ENCODE measurements at places on chromosomes 5 and 9. TPM values are rescaled to one million over a fixed set of nuclear protein-coding genes. Genes with fewer than 3 reads are reported as not detected.

DNA sequence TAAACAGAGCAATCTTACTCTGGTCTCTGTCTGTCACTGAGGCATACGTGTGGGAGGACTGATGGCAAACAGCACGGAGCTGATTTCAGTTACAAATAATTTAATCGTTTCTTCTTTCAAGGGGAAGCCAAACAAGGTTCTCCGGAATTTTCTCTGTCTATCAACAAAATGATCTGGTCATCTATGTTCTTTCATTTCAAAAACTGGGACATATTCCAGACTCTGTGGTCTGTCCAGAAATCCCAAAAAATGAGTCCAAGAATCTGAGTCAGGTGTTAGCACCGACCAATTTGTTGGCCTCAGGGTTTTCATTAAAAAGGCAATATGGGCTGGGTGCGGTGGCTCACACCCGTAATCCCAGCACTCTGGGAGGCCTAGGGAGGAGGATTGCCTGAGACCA is 69.9 kb upstream of the ZNF608 start:
- DNase-seq, result no peak

GRCh38 chr5:119954106-119954505 is 324.7 kb downstream of the FAM170A start:
- DNase-seq, result no peak

OR1Q1 gene
- not detected for total RNA-seq

- no peak for DNase-seq
Observed at GRCh38 chr5:143828710-143829109, 16.7 kb downstream of the HMHB1 start.

PCDHA1 gene
- not detected for total RNA-seq

GLRA1 gene
- not detected for total RNA-seq

MSX2 gene
- 1.9 TPM for total RNA-seq

- DNase-seq, result no peak
Observed at GRCh38 chr5:160133918-160134304, 14.7 kb upstream of the PWWP2A start.

DNA sequence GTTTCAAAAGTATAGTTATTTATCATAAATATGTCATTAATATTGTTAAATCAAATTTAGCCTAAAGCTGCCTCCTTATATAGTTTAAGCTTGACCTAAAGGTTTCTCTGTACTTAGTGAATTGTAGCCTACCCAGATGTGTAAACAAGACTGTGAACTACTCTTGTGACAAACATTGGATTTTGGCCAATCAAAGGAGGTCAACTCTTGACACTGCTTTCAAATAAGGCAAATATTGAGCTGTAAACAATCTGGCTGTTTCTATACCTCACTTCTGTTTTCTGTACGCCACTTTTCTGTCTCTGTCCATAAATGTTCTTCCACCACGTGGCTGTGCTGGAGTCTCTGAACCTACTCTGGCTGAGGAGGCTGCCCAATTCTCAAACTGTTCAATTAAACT is 51.2 kb downstream of the FXN start:
- no peak for DNase-seq

- no peak for DNase-seq
Observed at GRCh38 chr5:178165581-178165980, 11.9 kb upstream of the NHP2 start.

GRCh38 chr5:156595132-156595787 is 254.8 kb upstream of the PPP1R2B start:
- peak; percentile 81 for DNase-seq

DNA sequence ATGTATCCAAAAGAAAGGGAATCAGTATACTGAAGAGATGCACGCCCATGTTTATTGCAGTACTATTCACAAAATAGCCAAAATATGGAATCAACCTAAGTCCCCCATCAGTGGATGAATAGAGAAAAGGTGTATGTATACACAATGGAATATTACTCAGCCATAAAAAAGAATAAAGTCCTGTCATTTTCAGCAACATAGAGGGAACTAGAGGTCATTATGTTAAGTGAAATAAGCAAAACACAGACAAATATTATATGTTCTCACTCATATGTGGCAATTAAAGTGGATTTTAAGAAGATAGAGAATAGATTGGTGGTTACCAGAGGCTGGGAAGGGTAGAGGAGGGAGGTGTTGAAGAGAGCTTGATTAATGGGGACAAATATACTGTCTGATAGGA is 88.6 kb downstream of the NIPBL start:
- no peak for DNase-seq

DNA sequence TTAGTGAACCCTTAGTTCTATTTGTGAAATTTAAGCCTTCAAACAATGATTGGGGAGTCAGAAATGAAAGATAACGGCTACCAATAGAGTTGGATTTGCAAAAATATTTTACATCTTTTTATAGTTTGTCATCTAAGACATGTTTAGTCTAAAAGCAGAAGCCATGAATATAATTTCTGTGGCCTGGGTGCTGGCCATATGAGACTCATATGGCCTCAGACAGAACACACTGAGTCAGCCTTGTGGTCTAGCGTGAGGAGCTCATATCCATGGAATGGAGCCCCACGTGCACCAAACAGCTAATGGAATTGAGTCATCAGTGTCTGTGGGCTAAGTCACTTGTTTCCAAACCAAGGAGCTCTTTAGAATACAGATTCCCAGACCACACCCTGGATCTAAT is 240.7 kb upstream of the NREP start:
- DNase-seq, result no peak

GRCh38 chr5:141095263-141095641 is 837 bp downstream of the PCDHB2 start:
- DNase-seq, result no peak

- DNase-seq, result no peak
Observed at GRCh38 chr5:159104759-159105144, 5.0 kb upstream of the EBF1 start.

DNA sequence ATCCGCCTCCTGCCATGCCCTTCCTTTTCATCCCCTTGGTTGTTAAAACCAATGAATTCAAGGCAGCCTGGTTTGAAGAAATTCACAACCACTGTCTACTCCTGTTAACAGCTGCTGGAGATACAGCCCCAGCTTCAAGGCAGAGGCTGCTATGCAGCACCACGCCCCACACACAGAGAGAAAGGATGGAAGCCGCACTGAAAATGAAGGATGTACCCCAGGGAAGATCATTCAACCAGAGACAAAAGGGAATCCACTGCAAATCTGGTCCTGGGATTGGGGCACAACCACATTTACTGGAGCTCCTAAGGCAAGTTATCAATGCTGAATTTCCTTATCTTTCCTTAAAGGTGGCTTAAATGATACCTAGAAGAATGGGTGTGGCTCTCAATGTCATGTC is 58.7 kb downstream of the DPYSL3 start:
- DNase-seq, result no peak

- no peak for DNase-seq
Observed at GRCh38 chr5:133445744-133446143, 166.6 kb downstream of the FSTL4 start.

MRNIP gene
- 14.8 TPM for total RNA-seq

INSL6 gene
- total RNA-seq, result not detected

GRCh38 chr9:1048231-1048619 is 1.9 kb upstream of the DMRT2 start:
- DNase-seq, result no peak

SLCO4C1 gene
- total RNA-seq, result 0.17 TPM

DNA sequence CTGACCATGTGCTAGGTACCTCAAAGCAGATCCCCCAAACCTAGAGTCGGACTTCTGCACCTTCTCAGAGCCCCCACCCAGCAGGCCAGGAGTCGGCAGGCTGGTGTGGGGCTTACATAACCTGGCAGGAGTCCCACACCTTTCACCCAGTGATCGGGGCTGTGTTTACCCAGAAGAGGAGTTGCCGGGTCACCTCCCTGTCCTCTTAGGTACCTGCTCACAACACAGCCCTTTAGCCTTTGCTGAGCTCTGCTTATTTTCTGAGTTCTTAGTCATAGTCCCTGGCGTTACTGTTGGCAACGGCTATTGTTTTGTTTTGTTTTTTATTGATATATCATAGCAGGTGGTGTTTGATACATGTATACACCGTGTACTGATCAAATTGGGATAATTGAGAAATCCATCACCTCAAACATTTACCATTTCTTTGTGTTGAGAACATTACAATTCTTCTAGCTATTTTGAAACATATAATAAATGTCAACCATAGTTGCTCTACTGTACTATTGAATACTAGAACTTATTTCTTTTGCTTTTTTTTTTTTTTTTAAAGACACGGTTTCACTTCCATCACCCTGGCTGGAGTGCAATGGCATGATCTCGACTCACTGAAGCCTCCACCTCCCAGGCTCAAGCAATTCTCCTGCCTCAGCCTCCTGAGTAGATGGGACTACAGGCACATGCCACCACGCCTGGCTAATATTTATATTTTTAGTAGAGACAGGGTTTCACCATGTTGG is 10.4 kb upstream of the EEIG1 start:
- no peak for DNase-seq

GRCh38 chr5:58444805-58445204 is 15.1 kb downstream of the PLK2 start:
- no peak for DNase-seq
